ENCODE measurements at places on chromosomes 16 and 17.

GRCh38 chr17:35314415-35315216 is 58.8 kb downstream of the SLFN11 start:
- DNase-seq = no peak

- DNase-seq = no peak
These were observed 5.1 kb upstream of the KIFC3 start for GRCh38 chr16:57807252-57807967.

GRCh38 chr16:30004424-30004776 is 6.4 kb downstream of the DOC2A start:
- DNase-seq = no peak

GRCh38 chr16:21300309-21301167 is 22.4 kb upstream of the CRYM start:
- no peak for DNase-seq

DNA sequence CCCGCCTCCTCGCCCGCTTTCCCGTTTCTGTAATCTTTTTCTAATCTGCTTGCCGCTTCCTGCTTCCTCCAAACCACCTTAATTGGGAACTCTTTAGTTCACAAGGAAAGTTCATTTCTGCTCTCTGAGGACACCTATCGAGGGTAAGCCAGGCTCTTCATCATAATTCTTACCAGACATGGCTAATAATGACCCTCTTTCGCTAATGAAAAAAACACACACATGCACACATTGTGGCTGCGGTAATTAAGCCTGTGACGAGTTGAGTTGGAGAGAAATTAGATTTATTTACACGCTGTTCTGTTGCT is 100.6 kb downstream of the ZNF423 start:
- DNase-seq = no peak

DNA sequence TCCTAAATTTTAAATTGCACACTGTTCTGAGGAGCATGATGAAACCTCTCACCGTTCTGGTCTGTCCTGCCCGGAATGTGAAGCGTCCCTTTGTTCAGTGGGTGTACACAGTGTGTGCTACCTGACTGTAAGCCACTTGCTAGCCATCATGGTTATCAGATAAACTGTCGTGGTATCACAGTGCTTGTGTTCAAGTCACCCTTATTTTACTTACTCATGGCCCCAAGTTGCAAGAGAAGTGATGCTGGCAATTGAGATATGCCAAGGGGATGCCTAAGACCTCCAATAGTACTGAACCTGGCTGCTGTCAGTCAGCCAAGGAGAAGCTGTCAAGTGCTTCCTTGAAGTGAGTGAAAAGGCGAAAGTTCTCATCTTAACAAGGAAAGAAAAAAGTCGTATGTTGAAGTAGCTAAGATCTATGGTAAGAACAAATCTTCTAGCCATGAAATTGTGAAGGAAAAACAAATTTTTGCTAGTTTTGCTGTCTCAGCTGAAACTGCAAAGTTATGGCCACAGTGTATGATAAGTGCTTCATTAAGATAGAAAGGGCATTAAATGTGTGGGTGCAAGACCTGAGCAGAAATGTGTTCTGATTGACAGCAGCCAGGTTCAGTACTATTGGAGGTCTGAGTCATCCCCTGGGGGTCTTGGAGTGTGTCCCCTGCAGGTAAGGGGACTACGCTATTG is 5.8 kb downstream of the PIK3R6 start:
- DNase-seq = no peak

DNA sequence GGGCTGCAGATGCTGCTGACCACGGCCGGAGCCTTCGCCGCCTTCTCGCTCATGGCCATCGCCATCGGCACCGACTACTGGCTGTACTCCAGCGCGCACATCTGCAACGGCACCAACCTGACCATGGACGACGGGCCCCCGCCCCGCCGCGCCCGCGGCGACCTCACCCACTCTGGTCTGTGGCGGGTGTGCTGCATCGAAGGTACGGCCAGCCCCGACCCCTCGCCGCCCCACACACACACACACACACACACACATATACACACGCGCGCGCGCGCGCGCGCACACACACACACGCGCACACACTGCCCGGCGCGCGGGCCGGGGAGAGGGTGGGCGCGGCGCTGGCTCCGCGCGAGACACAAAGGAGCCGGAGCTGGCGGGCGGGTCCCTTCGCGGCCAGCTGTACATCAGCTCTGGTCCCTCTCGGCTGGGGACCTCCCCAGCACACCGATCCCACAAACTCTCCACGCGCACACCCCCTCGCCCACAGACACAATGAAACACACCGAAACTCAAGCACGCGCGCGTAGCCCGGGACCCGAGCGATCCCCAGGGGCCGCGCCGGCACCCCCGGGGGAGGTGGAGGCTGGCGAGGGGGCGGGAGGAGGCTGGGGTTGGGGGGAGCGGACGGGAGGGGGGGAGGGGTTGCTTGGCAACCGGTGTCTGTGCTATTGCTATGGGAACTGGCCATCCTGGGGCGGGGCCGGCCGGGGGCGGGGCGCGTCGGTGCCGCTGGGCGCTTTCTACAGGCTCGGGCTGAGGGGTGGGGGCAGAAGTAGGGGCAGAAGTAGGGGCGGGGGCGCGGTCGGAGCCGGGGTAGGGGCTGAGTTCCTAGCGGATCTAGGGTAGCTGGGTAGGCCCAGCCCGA is 658 bp downstream of the CACNG4 start:
- DNase-seq = no peak

DNA sequence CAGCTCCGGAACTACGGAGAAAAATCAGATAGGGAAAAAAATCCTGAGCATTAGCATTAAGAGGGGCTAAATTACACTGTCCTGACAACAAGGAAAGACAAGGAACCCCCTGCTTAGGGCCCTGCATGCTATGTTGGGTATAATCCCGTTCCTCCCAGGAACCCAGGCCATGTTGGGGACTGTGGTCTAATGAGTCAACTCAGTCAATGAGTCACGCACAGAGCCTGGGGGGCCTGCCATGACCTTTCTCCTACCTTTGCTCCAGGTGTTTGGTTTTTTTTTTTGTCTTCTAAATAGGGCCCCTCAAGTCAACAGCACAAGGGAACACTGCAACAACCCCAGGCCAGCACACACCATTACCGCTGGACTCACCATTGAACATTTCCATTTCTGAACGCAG is 8.9 kb upstream of the ZNF200 start:
- DNase-seq = no peak

DNA sequence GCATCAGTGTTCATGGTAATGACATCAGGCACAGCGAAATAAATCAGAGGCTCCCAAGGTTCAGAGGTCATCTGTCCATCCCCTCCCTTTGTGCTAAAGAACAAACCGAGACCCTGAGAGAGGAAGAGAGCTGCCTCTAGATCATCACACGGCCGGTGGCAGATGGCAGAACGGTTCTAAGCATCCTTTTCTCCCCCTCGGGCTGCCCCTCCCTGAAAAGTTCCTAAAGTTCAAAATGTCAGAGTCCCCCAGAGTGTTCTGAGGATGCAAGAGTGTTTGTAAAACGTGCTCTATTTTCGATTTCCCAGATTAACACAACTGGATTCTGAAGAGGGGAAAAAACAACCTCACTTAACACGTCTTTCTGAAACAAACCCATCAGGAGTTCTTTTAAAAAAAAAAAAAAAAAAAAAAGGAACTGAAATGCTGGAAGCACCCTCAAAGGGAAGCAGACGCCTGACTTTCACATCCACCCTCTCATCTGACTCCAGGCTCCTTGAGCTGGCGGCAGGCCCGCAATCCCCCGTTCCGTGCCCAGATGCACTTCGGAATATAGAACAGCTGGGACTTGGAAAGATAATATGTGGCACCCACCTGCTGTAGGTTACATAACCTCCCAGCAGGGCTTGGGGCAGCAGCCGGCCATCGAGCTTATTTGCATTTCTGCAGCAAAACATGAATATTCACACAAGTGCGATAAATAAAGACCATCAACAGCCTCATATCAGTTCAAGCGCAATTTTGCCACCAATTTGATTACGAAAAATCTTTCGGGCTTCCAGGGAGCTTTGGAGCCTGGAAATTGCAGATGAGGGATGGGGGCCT is 115.5 kb upstream of the SMURF2 start:
- DNase-seq = no peak

GRCh38 chr16:51003850-51004566 is 147.1 kb downstream of the SALL1 start:
- DNase-seq = no peak

GRCh38 chr17:15998031-15998562 is 1.4 kb downstream of the ZSWIM7 start:
- no peak for DNase-seq

GRCh38 chr17:50272711-50273653 is 1.3 kb upstream of the TMEM92 start:
- peak; percentile 18 for DNase-seq

DNA sequence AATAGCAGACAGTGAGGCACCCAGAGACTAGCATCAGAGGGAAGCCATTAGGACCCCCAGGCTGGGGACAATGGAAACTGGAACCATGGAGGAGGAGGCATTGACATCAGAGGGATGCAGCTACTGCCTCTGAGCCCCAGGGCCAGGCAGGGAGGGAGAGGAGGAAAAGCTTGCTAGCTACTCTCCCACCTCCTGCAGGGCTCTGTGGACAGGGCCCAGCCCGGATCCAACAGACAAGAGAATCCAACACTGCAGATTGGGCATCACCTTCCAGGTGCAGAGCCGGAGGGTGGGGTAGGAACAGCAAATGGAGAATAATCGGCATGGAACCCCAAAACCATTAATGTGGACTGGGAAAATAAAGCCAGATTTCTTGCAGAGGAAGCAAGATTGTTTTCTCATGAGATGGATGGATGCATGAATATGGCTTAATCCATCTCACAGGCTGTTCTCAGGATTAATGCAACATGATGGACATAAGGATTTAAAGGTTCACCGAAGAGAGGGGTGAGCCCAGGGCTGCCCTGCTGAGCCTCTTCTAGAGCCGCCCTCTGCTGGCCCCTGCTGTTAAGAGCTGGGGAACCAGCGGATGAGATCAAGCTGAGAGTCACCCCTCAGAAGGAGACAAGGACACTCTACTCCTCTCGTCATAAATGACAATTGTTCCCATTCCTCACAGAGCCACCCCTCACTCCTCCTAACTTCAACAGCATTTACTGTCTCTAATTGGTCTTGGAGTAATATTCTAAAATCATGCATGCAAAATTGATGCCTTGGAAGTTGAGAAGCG is 48.8 kb downstream of the DNAH3 start:
- DNase-seq = no peak

DNA sequence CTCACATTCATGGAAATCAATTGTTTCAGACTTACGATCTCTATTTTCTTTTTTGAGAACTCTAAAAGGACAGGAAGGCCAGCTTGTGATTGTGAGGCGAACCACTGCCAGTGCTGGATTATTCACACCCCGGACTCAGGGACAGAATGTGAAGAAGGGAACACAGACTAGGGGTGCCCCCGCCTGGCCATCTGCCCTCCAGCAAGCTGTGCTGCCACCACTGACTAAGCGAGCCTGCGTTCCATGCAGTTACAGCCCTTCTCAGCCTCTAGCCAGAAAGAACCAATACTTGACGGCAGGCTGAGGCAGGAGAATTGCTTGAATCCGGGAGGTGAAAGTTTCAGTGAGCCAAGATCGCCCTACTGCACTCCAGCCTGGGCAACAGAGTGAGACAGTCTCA is 2.8 kb downstream of the HAGH start:
- DNase-seq = no peak

- DNase-seq = no peak
These were observed 840 bp upstream of the CD300LB start for GRCh38 chr17:74532115-74532514.

DNA sequence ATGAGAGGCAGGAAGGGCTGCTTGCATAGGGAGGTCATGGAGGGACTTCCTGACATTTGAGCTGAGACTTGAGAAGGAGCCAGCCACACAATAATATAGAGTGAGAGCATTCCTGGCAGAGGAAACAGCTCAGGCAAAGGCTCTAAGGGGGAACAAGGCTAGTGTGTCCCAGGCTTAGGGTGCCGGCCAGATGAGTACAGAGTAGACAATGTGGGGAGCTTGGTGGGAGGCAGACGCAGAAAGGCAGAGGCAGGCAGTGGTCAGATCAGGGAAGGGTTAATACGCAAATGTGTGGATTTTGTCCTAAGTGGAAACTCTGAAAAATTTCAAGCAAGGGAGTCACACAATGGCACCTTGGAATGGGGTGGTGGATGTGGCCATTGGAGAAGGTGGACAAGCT is 31.3 kb downstream of the CD300LB start:
- no peak for DNase-seq

- DNase-seq = no peak
These were observed 20.4 kb downstream of the RAI1 start for GRCh38 chr17:17701658-17702057.

- DNase-seq = no peak
These were observed 26.8 kb upstream of the PIK3R6 start for GRCh38 chr17:8894202-8894671.

- DNase-seq = no peak
These were observed 187.3 kb upstream of the KIF2B start for GRCh38 chr17:53635444-53635843.

- no peak for DNase-seq
These were observed 229.8 kb downstream of the MAF start for GRCh38 chr16:79370736-79371135.

GRCh38 chr16:1690810-1691209 is 12.7 kb downstream of the JPT2 start:
- DNase-seq = no peak

GRCh38 chr17:6753006-6753445 is 2.8 kb upstream of the XAF1 start:
- DNase-seq = no peak

DNA sequence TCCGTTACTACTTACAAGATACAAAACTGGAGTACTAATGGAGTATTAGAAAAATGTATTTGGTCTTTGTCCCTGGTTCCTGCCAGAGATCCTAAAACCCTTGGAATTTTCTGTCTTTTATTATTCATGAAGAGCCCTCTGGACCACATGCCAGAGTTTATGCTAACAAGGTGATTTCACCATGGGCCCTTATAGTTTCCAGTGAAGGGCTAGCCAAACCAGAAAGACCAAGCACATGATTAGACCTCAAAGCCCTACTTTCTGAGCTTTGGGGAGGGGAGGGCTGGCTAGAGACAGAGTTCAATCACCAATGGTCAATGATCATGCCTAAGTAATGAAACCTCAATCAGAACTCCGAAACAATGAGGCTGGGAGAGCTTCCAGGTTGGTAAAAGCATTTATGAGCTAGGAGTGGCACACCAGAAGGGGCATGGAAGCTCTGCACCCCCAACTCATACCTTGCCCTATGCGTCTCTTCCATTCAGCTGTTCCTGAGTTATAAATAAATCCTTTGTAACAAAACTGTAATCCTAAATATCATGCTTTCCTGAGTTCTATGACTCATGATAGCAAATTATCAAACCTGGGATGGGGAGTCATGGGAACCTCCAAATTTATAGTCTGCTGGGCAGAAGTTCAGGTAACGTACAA is 10.4 kb downstream of the DCUN1D3 start:
- no peak for DNase-seq

- DNase-seq = no peak
These were observed 23.3 kb downstream of the TRARG1 start for GRCh38 chr17:1302761-1303160.
